ENCODE measurements at places on chromosomes 4 and X.
A peak's percentile ranks its signal among the peaks of the same experiment; 100 is the strongest.

GRCh38 chr4:182188622-182189021 lies 54.6 kb upstream of the TENM3 start:
- DNase-seq = no peak

- DNase-seq = no peak
Measured at GRCh38 chrX:71815121-71815905, 52.2 kb downstream of the CXorf49B start.

DNA sequence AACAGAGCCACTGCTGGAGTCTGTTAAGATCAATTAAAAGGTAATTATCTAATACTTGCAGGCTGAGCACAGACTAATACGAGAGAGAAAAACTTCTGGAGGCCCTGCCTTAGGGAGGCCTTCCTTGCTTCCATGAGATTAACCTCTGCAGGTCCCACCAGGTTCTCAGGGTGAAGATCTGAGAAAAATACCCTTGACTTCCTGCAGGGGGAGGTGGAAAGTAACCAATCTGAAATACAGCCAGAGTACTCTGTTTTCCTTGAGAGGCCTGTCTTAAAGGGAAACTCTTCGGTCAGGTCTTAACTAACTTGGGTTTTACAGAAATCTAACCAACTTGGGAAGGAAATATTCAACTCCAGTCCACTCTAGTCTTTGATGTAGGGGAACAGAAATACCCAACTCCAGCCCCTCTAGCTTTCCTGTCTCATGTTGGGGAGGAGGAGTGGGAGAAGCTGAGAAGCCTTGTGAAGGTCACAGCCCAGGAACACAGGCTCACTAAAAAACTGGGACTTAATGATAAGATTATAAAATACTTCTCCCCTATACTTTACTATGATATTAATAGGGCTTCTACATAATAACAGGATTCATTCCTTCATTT lies 77.1 kb downstream of the TBCK start:
- peak; percentile 25 for DNase-seq

- DNase-seq = no peak
Measured at GRCh38 chrX:30270639-30271038, 23.7 kb downstream of the MAGEB1 start.

- DNase-seq = no peak
Measured at GRCh38 chr4:1074077-1074476, 39.3 kb downstream of the RNF212 start.

GRCh38 chrX:121781991-121782390 lies 734.6 kb downstream of the GLUD2 start:
- no peak for DNase-seq

DNA sequence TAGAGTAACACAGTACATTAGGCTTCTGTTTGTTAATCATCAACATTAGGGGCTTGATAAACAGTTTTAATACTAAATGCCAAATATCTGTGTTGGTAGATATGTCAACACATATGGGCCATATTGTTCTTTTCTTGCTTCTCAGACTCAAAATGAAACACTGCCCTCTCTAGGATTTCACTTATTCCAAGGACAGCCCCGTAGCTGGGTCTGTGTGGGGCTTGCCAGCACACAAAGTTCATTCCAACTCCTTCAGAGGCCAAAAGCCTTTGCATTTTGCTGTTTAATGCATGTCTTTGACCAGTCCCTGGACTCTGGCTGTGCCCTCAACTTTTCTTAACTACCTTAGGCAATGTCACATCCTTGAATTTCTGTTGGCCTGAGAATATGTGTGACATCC lies 102.0 kb upstream of the ZNF827 start:
- no peak for DNase-seq

DNA sequence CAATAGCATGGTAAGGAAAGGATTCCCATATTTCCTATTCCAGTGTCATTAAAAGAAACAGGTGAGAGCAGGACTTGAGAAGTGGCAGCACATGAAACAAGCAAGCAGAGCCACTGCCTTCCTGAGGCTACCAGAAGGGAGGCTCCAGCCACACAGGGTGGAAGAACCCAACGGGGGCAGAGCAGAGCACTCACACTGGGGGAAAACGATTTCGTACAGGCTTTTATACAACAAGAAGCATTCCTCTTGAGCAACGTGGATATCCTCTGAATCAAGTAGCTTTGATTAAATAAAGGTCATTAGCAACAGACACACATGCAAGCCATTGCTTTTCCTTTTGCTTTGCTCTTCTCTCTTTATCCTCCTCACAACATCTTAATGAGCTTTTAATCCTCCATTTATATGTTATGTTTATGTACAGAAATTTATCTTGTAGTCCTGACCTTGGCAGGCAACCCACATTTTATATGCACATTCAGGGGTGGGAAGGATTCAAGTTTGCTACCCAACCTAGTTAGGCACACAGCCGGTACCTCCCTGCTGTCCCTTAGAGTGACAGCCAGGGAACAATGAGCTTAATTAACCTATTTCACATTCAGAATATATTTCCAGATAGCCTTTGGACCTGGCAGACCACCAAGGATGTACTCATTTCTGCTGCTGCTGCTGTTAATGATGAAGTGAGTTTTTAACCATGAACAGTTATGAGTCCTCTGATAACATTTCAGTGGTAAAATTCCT lies 202.1 kb downstream of the ARHGAP24 start:
- DNase-seq = peak; percentile 22

GRCh38 chrX:152313529-152314302 lies 137.4 kb downstream of the GABRA3 start:
- DNase-seq = no peak

- no peak for DNase-seq
Measured at GRCh38 chrX:41604177-41604576, 84.6 kb upstream of the GPR34 start.

DNA sequence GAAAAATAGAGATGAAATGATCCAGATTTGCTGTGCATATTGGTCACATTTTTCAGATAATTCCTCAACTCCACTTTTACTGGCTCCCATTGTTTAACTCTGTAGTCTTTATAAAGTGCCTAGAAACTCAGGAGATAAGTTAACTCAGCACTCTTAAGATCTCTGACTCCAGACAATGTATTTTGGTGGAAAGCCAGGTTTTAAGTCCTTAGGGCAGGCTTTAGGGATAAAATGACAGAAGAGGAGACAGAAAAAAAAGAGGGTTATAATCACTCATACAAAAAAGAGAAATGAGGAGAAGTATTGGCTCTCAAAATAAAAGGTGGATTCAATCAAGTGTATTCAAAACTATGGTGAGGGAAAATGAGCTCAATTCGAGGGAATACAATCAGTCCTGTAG lies 674.8 kb upstream of the INTU start:
- no peak for DNase-seq

- peak; percentile 99 for DNase-seq
Measured at GRCh38 chr4:76781698-76782595, 116.0 kb downstream of the SOWAHB start.

DNA sequence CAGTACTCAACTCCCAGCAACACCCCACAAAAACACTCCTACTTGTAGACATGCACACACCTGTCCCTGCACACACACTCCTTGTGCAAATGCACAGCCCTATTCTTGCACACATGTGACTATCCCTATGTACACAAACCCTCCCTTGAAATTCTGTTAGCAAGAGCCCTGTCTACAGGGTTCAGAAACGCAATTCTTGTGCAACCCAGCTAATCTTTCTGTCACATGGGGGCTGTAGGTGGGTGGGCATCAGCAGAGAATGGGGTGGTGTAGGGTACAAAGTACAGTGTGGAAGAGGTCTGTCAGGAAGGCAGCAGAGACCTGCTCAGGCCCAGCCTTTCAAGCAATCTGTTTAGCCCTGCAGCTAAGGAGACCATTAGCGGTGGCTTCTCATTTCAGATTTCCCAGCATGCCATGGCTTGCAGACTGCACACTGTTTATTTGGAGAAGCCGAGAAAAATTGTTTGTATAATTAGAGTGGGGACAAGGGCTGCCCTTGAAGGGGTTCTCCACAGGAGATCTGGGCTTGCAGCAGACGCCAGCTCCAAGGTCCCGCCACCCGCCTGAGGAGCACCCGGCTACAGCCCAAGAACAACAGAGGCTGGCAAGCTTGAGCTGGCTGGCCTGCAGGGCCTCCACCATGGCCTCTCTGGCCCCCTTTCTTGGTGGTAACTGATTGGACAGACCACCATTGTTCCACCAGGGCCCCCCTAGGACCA lies 144.0 kb upstream of the PJA1 start:
- no peak for DNase-seq

GRCh38 chr4:81600520-81601357 lies 129.0 kb upstream of the RASGEF1B start:
- peak; percentile 30 for DNase-seq

DNA sequence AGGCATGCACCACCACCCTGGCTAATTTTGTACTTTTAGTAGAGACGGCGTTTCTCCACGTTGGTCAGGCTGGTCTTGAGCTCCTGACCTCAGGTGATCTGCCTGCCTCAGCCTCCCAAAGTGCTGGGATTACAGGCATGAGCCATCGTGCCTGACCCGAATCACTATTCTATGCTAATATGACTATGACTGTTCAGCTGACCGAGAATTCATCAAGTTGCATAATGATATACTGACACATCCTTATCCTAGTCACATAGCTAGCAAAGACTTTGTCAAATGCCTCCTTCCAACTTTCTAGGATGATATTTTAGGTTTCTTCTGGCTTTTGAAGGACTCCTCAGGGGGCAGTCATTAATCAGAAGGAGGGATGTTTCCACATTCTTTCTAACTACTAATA lies 4.8 kb upstream of the GPM6B start:
- no peak for DNase-seq

- no peak for DNase-seq
Measured at GRCh38 chr4:101178731-101179130, 168.6 kb downstream of the PPP3CA start.

- peak; percentile 92 for DNase-seq
Measured at GRCh38 chr4:183241322-183241640, 78.8 kb downstream of the CLDN22 start.

DNA sequence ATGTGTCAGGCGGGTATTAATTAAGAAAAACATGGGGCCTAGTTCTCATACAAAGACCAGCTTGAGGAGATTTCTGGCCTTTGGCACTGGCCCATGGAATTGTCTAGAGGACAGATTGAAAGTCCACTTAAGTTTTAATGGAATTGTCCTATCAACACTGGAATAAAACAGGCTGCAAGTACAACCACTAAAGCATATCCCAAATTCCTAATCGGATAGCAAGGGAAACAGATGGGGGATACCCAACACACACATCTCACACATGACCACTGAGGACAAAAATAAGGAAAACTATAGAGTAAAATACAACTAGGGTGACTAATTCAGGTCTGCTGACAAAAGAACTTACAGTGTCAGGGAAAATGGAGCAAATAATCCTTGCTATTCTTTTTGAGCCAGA lies 167.8 kb downstream of the GASK1B start:
- no peak for DNase-seq

- DNase-seq = peak; percentile 88
Measured at GRCh38 chr4:74374561-74375327, 9.8 kb downstream of the EREG start.

DNA sequence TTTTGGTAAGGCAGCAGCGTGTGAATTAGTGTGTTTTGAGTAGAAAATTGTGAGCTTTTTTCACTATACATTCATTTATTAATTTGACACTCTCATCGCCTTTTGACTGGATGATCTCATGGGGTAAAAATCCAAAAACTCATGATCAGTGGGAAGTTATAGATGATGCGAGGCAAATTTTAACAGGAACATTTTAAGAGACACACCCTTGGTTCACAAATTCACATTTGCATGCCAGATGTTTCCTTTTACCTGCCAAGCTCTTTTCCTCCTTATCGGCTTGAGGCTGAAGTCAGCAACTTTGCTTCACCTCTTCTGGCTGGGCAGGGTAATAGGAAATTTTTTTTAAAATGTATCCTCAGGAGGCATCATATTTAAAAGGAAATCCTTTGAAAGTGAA lies 318.0 kb upstream of the HS3ST1 start:
- peak; percentile 27 for DNase-seq

DNA sequence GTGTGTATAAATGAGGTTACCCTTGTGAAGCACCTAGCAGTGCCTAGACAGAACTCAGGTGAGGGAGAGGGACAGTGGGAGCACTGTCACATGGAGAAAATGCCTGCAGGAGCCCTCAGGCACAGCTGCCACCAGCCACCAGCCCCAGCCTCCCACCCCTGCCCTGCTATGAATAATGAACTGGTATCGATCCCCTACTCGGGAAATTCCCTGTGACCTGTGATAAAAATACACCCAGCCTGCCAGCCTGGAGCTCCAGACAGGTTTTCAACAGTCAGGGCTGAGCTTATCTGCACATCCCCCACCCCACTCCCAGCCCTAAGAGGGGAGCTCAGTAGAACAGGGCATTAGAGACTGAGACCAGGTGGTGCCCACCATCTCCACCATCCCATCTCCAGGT lies 159.6 kb upstream of the PJA1 start:
- DNase-seq = no peak

GRCh38 chr4:54041933-54042332 lies 22.5 kb downstream of the CHIC2 start:
- DNase-seq = no peak

DNA sequence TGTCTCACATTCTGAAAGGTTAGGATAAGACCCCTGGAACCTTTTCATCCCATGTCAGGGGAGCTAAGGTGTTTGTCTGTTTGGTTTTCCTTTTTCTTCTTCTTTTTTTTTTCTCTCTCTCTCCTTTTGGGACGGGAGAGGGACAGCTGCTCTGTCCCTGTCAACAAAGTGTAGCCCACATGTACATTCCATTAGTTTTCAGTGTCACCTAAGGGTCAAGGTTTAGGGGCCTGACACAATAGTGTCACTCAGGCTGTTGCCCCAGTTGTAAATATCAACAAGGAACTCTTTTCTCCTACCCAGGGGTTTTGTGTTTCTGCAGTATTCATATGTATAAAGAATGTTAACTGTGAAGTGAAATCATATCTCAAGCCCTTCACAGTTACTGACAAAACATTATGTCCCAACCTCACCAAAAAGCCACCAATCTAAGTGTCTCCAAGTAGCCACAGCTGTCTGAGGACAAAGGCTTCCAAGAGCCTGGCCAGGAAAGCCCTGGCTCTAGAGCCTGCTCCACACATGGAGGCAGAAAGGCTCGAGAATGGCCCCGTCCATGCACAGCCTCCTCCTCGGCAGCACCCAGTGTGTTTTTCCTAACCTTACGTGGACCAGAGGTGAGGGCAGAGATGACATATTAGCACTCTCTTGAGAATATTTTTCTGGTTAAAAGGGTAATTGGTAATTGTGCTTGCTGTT lies 9.4 kb downstream of the IRF2 start:
- DNase-seq = no peak

DNA sequence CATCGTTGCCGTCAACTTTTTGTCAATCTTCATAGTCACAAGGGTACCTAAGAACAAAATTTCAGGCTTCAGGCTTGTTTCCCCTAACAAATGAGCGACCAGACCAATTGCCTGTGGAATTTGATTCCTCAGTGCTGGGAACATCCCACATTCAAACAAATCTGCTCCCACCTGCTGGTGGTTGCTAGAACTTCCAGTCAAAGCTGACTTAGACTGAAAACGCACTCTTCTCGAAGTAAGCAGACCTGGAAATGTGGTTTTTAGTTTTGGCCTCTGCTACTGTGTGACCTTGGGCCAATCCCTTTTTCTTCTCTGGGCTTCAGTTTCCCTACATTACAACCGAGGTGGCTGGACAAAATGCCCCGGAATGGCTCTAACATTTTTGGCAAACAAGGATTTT lies 1.8 kb upstream of the GABRQ start:
- peak; percentile 55 for DNase-seq

Data from fibroblast of villous mesenchyme (primary cell).